ENCODE measurements at places on chromosomes 6 and 20.

DNA sequence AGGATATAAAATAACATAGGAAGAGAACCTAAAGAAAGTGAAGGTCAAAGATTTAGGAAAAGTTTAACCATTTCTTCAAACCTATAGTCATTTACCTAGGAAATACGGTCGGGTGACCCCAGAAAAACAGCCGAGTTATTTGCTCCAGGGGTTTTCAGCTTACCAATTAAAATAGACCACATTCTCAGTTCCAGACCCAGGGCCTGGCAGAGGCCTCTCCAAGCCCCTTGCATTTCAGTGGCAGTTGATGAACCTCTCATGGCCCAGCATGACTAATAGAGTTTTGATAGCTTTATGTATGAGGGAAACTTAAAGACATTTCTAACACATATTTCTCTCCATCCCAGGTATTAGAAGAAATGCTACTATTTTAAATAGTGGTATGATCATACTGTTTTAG lies 113.5 kb downstream of the OGFRL1 start:
- DNase-seq, result no peak

DNA sequence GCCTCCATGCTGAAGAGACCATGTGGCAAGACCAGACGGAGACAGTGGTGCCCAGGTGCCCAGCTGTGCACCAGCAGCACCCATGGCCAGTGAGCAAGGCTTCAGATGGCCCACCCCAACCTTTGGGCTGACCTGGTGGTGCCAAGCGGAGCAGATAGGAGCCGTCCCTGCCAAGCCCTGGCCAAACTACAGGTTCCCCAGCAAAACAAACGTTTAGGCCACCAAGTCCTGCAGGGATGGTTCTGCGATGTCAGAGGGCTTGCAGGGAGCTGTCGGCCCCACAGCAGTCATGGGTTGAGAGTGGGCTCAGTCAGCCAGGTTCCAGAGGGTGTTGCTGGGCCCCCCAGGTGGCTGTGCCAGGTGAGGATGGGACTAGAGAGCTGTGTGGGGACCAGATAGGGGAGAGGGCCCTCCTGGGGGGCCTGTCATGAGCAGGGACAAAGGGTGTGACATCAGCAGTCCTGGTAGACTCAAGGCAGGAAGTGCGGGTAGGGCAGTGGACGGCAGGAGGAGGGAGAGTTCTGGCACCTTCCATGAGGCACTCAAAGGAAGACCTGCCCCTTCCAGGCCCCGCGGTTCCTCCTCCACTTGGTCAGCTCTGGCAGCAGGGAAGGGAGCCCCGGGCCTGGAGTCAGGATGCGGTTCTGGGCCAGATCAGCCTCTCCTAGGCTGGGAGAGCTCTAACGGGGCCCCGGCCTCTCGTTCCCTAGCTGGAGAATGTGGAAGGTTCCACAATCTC lies 342.4 kb downstream of the ZFAND3 start:
- no peak for DNase-seq

GRCh38 chr20:36479938-36480337 lies 61.4 kb upstream of the MYL9 start:
- no peak for DNase-seq

DNA sequence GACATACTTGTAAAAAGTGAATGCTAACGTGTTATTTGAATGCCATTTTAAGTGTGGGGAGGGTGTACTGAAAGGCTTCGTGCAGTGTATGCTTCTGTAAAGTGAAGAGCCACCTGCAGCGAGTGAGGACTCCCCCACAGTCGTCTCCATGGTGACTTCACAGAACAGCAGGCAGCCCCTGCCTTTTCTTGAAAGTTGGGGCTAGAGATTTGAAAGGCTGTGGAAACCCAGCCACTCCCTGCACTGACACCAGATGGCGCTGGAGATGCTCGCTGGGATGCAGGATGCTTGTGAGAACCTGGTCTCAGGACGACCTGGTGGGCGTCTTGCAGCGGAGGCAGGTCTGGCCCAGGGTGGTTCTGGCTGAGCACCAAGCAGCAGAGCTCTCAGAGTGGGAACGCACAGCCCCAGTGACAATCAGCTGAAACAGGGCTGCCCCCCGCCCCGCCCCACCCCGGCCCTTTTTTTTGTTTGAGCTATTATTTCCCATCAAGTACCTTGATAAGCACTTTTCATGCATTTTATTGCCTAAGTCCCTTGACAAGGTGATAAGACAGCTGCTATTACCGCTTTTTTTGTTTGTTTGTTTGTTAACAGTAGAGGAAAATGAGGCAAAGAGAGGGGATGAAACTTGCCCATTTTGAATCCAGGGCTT lies 150.3 kb downstream of the SYCP2 start:
- DNase-seq, result peak; percentile 18

GRCh38 chr6:11495565-11496145 lies 41.9 kb upstream of the TMEM170B start:
- no peak for DNase-seq

- no peak for DNase-seq
These were observed 98.8 kb upstream of the CITED2 start for GRCh38 chr6:139473231-139473701.

DNA sequence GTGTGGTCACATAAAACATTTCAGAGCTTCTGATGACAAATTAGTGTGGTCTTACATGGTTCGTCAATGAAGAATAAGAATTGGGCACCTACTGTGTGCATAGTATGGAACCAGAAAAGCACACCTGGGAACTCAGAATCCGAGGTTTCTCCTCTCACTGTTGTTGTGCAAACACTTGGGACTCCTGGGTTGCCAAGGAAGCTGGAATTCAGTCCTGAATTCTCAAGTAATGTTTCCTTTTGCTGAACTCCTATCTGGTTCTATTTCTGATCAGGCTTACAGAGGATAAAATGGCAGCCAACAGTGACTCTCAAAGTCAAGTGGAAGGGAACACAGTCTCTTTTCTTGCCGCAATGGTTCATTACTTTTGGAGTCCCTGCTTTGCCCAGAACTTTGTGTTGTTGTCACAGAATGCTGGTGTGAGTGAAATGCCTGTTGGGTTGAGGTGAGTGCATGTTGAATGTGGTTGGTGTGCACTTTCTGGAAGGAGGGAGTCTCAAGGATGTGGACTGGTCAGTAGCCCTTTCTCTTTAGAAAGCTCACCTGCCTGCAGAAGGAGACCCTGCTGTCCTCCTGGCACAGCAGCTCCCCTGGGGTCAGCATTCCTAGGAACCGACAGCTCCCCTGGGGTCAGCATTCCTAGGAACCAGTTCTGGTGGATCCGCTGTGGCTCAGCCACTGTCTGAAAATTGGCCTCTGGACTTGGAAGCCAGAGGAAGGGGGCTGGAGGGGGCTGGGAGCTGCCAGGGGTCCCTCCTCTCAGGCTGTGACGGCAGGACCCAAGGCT lies 1.4 kb downstream of the UNC93A start:
- no peak for DNase-seq

DNA sequence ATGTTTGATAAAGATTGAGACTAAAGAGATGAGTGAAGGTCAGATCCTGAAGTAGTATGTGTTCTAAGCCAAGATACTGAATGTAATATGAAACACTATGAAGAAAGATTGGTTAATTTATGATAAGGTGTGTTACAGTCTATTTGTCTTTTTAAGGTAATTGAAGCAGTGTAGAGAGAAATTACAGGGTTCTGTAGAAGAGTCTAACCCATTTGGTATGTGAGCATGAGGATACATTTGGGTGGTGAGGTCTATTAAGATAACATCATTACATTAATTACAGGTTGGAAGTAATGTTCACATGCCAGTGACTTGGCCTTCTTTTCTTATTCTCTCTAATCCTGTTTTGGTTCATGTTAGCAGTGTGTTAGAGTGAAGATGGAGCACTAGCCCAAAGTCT lies 61.4 kb downstream of the AFDN start:
- no peak for DNase-seq

DNA sequence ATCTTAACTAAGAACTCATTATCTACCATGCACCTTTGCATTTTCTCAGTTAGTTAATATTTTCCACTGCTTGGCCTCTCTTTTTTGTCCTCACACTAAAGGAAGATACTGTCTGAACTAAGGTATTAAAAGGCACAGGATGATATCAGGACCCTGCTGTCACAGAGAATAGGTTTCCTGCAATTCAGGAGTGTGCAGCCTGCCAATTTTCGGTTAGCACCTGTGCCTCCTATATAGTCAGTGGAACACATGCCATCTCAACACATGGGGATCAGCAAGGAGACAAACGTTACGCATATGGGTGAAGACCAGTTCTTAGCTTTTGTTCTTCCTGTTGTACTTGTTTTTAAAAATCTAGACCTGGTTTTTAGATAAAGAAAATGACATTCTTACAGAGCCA lies 71.0 kb downstream of the FUT9 start:
- peak; percentile 89 for DNase-seq

DNA sequence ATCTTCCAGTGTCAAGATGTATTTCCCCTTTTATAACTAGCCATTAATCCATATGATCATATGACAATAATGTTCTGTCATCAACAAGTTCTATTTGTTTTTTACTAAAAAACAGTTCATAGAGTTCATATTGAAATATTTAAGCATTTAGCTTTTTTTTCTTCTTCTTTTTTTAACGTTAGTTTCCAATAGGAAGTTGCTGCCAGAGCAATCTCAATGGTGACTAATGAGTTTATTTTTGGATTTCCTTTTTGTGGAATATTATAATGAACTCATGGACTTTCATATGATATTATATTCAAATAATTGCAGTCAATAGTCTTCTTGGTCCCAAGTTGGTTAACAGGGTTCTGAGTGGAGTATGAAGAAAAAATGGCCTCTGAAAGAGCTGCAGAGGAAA lies 343.3 kb downstream of the BCKDHB start:
- DNase-seq, result no peak

DNA sequence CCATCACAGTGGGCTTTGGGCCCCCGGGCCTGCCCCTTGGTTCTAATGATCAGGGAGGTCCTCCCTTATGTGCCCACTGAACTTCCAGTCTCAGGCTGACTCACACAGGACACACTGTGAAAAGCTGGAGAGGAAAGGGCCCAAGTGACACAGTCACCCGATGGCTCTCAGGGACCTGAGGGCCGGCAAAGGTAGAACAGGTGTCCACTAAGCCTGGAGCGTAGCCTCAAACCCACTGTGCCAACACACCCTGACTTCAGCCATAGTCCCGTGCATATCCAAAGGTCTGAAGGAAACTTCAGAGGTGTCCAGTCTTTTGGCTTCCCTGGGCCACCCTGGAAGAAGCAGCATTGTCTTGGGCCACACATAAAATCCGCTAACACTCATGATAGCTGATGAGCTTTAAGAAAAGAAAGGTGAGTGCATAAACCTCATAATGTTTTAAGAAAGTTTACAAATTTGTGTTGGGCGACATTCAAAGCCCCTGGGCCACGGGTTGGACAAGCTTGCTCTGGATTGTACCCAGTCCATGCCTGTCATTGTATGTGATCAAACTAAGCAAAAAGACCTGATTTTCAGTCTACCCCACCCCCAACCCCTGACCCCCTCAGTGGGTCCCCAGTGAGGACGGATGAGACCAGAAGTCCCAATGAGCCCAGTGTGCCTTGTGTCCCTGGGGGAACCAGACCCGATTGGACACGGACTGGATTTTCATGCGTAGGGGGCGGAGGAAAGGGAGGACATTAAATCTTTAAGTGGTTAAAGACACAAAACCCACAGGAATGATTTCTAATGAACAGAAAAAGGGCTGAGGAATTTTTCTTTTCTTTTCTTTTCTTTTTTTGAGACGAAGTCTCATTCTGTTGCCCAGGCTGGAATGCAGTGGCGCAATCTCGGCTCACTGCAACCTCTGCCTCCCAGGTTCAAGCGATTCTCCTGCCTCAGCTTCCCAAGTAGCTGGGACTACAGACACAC lies 6.1 kb downstream of the RAMACL start:
- no peak for DNase-seq

- DNase-seq, result no peak
These were observed 96.0 kb upstream of the LOC128125822 start for GRCh38 chr6:63476302-63476701.

DNA sequence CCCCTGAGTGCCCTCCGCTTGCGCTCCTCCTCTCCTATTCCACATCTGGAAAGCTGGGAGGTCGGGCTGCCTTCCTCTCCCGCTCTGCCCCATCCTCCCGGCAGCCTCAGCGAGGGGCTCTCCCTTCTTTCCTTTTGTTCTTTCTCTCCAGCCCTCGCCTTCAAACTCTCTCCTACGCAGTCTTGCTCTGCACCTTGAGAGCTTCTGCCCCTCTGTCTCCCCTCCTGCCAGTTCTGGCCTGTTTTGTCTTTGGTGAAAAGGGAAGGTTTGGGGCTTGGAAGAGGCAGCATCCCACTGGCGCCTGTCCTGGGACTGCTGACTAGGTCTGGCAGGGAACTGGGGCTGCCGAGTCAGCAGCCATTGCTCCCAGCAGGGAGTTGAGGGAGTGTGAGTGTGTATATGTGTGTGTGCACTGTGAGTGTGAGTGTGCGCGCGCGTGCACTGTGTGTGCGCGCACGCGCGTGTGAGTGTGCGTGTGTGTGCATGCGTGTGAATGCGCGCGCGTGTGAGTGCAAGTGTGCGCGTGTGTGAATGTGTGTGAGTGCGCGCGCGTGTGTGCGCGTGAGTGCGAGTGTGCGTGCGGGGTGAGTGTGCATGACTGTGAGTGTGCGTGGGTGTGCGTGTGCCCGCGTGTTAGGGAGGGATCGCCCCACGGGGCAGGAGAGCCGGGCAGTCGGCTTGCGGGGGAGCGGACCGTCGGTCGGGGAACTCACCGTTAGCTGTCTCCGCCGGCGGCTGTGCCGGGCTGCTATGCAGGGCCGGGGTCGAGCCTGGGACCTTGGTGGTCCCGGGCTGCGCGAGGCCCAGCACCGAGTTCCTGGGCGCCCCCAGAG lies 523 bp downstream of the CPXM1 start:
- DNase-seq, result no peak

DNA sequence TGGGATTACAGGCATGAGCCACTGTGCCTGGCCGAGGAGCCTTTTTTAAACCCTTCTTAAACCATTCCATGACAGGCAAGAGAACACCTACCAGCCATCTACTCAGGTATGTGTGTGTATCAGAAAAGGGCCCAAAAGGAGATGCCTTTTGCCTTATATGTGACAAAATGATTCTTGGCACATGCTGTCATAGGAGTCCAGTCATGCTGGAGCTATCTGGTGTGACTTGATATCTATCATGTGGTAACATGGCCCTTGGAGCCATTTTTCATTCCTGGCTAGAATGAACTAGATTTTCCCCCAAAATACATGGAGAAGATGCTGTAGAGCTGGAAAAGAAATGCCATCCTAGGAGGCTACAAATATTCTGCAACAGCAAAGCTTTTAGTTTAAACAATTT lies 129.1 kb downstream of the DST start:
- no peak for DNase-seq

GRCh38 chr20:19401096-19401495 lies 188.7 kb downstream of the SLC24A3 start:
- no peak for DNase-seq

DNA sequence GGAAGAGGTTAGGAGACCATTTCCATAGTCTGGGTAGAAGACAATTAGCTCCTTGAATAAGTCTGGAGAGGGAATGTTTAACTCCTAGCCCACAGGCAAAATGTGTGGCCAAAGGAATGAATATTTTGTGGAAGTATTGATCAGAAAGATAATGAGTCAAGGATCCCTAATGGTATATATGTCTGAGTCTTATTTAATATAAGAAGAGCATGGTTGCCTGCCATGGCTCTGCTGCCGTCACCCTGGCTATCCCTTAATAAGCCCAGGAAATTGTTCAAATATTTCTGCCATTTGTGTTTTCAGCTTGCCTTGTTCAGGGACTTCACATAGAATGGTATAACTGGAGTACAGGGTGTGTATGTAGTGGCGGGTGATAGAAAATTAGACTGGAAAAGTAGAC lies 18.1 kb upstream of the CALHM6 start:
- no peak for DNase-seq

All from NCI-H2081 (cell line).